ENCODE measurements at places on chromosomes 5 and 9.

DNA sequence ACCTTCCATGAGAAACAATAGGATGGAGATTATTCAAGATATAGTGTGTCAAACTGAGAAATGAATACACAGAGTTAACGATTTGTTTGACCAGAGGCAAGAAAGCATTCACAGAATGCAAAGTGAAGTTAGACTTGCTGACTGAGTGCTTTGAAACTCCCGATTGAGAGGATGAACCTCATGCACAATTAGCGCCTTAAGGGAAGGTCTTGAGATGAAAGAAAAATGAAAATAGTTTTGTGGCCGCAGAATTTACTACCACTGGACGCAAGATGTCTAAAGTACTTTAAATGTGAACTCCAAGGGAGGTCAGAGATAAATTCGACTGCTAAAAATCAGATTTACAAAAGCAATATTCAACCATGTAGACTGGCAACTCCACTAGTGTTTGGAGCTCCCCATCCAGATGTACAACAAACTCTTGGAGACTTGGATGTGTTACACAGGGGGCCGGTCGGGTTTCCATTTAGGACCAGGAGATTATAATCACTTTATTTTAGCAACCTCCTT lies 707 bp upstream of the RIMOC1 start:
- no peak for DNase-seq

GRCh38 chr5:173697931-173698579 lies 81.6 kb upstream of the BOD1 start:
- DNase-seq = no peak

GRCh38 chr9:98962861-98963260 lies 19.2 kb downstream of the COL15A1 start:
- DNase-seq = no peak

- DNase-seq = no peak
These were observed 144.6 kb upstream of the OTULINL start for GRCh38 chr5:14436801-14437542.

DNA sequence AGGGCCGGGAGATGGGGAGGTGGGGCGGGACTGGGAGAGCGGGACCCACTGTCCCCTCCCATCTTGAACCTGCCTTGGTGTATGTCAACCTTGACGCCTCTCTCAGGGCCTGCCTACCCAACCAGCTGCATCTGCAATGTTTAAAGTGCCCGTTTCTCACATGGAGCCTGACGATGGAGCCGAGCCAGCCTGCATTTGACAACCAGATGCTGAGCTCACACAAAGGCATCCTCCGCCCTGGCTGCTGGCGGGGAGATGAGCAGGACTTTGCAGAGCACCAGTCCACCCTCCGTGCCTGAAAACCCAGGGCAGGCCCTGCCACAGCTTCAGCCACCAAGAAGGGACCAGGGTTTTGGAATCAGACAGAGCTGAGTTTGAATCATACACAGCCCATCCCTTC lies 141.1 kb upstream of the SMIM23 start:
- no peak for DNase-seq

DNA sequence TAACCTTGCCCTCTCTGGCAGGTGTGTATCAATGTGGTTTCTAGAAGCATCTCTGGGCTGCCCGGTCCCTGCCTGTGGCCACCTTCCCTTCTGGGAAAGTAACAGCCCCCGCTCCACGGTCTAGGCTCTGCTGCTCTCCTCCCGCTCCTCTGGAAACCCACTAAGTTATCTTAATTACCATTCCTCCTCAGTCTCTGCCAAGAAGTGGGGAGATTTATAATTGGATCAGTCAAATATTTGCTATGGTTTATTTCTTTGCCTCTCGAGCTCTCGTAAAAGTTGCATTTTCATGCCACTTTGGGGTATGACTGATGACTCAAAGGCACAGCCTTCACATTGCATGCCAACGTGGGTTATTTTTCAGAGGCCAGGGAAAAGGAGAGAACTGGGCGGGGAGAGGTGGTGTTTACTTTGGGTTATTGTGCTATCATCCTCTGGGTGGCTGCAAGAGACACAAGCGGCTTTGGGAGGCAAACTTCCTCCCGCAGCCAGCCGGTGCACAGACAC lies 205.3 kb upstream of the WWC1 start:
- no peak for DNase-seq

GRCh38 chr5:165188556-165189175 lies 1683.2 kb downstream of the MAT2B start:
- no peak for DNase-seq

- DNase-seq = no peak
These were observed 2.3 kb downstream of the SMIM3 start for GRCh38 chr5:150780816-150781221.

- no peak for DNase-seq
These were observed 843.7 kb downstream of the EFNA5 start for GRCh38 chr5:106827061-106827460.

- no peak for DNase-seq
These were observed 94.8 kb upstream of the SEMA6A start for GRCh38 chr5:116669261-116670031.

Measured in activated CD4-positive, alpha-beta memory T cell treated with anti-CD3 and anti-CD28 coated beads, Interleukin-2, amount 10 ng/mL, durations not matched to agents 7 days and 5 days (primary cell).